Smooth muscle cell of bladder (primary cell): ENCODE measurements at places on chromosomes 4 and X. TPM values are rescaled to one million over a fixed set of nuclear protein-coding genes. Genes with fewer than 3 reads are reported as not detected.

NAT8L gene
- total RNA-seq: under 0.01 and 0.09 TPM in 2 replicates

CAMK2D gene
- total RNA-seq: 92.9 and 96.3 TPM in 2 replicates

MTMR8 gene
- total RNA-seq: not detected in 2 replicates

CLNK gene
- not detected in 2 replicates for total RNA-seq

FAM114A1 gene
- total RNA-seq: 309 and 362 TPM in 2 replicates

TCEAL9 gene
- total RNA-seq: 152 and 169 TPM in 2 replicates

AFF2 gene
- under 0.01 TPM in 1 of 2 replicates, not detected in the other for total RNA-seq

PGAM4 gene
- not detected in 2 replicates for total RNA-seq

MAGEE1 gene
- 0.43 and 1.1 TPM in 2 replicates for total RNA-seq

CENPVL1 gene
- total RNA-seq: not detected in 2 replicates
